ENCODE measurements at places on chromosomes 7 and 10. TPM values are rescaled to one million over a fixed set of nuclear protein-coding genes. Genes with fewer than 3 reads are reported as not detected.

The LEP gene
- total RNA-seq = not detected

The WNT8B gene
- total RNA-seq = not detected

The OR6V1 gene
- not detected for total RNA-seq

The PIK3CG gene
- not detected for total RNA-seq

The CAV1 gene
- 938 TPM for total RNA-seq

The GSTO2 gene
- 10.7 TPM for total RNA-seq

The DPCD gene
- 38.4 TPM for total RNA-seq

The PTPRN2 gene
- total RNA-seq = 0.33 TPM

The MMP21 gene
- total RNA-seq = not detected

DNA sequence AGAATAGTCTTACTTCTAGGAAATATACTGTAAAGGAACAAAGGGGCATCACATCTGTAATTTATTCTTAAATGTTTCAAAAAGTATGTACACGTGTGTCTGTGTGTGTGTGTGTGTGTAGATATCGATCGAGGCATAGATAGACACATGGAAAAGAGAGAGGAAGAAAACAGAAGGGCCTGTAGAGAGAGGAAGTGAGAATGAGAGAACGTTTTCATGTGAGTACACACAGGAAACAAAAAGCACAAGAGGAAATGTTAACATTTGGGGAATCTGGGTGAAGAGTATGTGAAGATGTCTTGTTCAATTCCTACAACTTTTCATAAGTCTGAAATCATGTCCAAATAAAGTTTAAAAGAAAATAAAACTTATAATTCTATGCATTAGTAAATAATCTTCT, 286.5 kb upstream of the SORCS1 start:
- no peaks in the 10 kb centered on the region for H3K27me3 ChIP-seq
- no peak overlapping the region for H3K4me3 ChIP-seq
- DNase-seq = no peak
- H3K27ac ChIP-seq = no peak overlapping the region

DNA sequence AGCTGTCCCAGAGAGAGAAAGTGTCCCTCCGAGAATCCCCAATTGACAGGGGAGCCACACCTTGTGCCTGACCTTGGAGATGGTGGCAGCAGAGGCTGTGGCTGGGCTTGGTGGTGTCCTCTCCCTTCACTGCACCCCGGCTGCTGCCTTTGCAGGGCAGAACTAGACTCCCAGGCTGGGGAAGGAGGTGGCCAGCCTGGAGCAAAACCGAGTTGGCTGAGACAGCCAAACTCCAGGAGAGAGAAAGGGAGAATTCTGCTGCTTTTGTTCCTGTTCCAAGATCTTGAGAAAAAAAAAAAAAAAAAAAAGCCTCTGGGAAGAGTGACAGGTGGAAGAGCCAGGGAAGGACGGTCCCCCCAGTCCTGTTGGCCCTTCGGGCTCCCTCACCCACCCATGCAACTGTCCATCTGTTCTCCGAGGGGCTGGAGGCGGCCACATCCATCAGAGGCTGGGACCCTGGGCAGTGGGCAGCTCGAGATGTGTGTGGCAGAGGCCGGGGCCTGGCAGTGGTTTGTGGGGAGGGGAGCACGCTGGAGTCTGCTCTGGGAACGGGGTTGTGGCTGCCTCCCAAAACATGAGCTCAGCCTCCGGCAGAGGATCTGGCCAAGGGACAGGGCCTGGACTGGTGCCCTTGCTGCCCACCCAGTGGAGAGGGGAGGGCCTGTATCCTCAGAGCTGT, 35.5 kb downstream of the CLIP2 start:
- H3K4me1 ChIP-seq = peaks cover 5% of the 10 kb centered on the region
- H3K27ac ChIP-seq = no peak overlapping the region
- H3K27me3 ChIP-seq = no peaks in the 10 kb centered on the region
- H3K36me3 ChIP-seq = peaks cover 14% of the 10 kb centered on the region
- no peak for DNase-seq

DNA sequence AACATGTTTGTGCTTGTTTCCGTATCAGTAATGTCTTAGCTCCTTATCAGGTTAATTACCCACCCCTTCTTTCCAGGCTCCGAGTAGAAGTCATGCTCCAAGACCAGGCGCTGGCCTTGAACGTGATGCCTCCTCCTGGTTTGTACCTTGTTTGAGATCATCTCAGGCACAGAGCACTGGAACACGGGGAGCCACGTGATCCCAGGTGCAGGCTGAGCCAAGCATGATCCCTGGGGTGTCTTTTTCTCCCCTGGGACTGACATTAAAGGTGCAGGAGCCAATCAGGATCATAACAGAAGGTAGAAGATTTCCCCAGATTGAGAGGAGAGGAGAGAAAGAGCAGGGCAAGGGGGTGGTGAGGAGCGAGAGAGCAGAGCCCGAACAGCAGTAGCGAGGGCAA, 626.1 kb upstream of the GALNT17 start:
- H3K4me3 ChIP-seq = no peak overlapping the region
- no peak overlapping the region for H3K27ac ChIP-seq
- no peaks in the 10 kb centered on the region for H3K27me3 ChIP-seq
- no peak for DNase-seq
- no peaks in the 10 kb centered on the region for H3K4me1 ChIP-seq

- H3K4me3 ChIP-seq = peak overlapping the region; percentile 29
- peaks cover 57% of the 10 kb centered on the region for H3K4me1 ChIP-seq
- peak overlapping the region; percentile 78 for H3K27ac ChIP-seq
- H3K36me3 ChIP-seq = peaks cover 57% of the 10 kb centered on the region
- DNase-seq = no peak
Observed at GRCh38 chr10:88901984-88902789, 22.1 kb downstream of the STAMBPL1 start.

DNA sequence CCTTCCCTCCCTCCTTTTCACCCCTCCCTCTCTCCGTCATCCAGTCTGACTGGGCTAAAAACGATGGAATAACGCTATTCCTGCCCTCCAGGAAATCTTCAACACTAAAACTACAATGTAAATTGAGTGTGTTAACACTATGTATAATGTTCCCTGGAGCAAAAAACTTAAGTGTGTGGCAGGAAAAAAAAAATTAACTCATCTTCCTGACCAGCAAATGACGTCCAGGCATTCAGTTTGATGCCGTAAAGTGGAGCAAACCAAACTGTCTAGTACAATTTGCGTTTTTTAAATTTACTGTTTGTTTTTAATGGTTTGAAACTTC, 545 bp upstream of the MTPN start:
- DNase-seq = no peak
- no peaks in the 10 kb centered on the region for H3K27me3 ChIP-seq
- H3K27ac ChIP-seq = peak overlapping the region; percentile 89
- H3K36me3 ChIP-seq = peaks cover 16% of the 10 kb centered on the region
- H3K4me1 ChIP-seq = peaks cover 74% of the 10 kb centered on the region

- peaks cover 4% of the 10 kb centered on the region for H3K27me3 ChIP-seq
- H3K4me3 ChIP-seq = no peak overlapping the region
- H3K36me3 ChIP-seq = no peaks in the 10 kb centered on the region
Observed at GRCh38 chr10:45053569-45054100, 52.9 kb downstream of the ZNF22 start.

DNA sequence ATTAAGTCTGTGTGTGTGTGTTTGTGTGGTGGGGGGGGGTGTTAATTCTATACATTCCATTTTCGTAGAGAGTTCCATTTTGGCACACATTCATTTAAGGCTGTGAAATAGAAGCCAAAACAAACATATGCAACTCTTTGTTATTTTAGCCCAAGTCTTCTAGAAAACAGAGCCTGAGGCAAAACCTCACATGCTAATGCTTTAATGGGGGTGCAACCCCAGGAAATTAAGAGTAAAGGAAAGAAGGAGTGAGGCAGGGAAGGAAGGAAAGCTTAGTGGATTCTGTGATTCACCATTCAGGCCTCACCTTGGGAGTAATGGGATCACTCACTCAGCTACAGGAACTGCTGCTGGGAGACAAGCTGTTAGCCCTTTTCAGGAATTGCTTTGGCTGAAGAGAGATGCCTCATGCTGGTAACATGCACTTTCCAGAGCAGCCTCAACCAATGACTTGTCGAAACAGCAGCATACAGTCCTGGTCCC, 73.0 kb upstream of the CTTNBP2 start:
- H3K4me1 ChIP-seq = no peaks in the 10 kb centered on the region
- H3K4me3 ChIP-seq = no peak overlapping the region
- no peaks in the 10 kb centered on the region for H3K27me3 ChIP-seq
- no peak overlapping the region for H3K27ac ChIP-seq
- H3K36me3 ChIP-seq = no peaks in the 10 kb centered on the region

DNA sequence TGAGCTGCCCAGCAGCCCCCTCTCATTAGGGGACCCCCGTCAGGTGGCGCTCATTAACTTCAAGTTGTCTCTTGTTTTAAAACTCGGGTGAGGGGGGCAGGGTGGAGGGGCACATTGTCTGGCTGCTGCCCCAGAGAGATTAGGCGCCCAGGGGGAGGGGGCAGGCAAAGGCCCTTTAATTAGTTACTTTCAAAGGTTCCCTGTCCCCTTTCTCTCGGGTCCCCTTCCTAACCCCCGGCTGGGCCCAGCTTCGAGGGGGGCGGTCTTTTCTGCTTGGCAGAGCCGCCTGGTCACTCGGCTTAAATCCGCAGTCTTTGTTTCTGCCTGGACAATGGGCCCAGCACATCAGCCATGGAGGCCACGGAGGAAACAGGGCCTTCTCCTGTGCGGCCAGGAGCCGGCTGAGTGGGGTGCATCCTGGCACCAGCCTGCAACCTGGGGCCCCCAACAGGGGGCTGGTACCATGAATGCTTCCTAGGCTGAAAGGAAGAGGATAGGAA, 38.9 kb upstream of the SLF2 start:
- no peaks in the 10 kb centered on the region for H3K36me3 ChIP-seq
- no peak for DNase-seq
- no peak overlapping the region for H3K4me3 ChIP-seq
- H3K27ac ChIP-seq = no peak overlapping the region
- peaks cover 8% of the 10 kb centered on the region for H3K27me3 ChIP-seq

DNA sequence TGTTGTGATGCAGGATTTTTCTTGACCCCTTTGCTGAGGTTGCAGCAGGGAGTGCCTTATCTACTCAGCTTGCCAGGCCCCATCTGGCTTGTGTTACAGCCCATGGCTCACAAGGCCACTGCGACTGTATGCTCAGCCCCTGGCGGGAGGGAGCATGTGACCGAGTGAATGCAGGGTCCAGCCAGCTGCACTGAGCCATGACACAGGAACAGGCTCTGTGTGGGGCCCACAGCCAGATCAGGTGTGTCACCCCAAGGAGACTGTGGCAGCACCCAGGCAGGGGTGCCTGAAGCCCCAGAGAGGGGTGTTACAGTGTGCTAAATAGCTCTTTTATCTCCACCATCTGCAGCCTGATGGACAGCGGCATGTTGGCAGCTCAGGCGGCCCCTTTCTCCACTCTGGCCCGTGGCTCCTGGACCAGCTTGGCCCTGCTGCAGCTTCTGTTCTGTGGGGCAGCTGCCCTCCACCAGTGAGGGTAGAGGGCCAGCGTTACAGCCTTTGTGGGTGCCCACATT, 2.6 kb upstream of the PCBD1 start:
- no peak for DNase-seq
- H3K4me1 ChIP-seq = peaks cover 24% of the 10 kb centered on the region
- H3K27me3 ChIP-seq = peaks cover 15% of the 10 kb centered on the region
- no peak overlapping the region for H3K4me3 ChIP-seq
- H3K36me3 ChIP-seq = peaks cover 5% of the 10 kb centered on the region

DNA sequence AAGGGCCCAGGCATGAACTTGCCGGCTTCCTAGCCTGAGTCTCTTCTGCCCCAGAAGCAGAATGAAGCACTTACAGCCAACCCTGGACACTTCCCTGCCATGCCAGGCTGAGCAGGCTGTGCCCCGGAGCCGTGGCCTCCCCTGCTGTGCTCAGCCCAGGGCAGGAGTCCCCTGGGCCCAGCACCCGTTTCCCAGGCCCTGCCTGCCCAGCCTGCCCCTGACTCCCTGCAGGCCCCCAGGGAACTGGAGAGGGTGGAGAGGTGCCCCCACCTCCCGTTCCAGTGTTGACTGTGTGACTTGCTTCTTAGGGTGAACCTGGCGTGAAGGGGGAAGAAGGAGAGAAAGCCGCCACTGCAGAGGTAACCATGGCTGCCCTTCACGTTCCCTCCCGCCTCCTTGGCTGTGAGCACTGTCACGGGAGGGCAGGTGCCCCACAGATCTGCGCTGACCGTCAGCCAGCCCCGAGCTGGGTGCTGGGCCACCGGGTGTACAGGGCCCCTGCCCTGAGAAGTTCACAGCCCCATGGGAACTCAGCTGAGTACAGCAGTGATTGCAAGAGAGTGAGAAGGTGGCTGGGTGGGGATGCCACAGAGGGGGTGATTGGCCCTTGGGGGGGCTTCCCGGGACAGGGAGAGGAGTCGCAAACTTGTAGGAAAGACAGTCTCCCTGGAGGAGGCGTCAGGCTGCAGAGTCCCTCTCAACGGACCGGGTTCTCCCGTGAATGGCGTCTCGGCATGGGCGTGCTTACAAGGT, 75.9 kb downstream of the MYL10 start:
- H3K4me1 ChIP-seq = no peaks in the 10 kb centered on the region
- DNase-seq = no peak
- H3K4me3 ChIP-seq = no peak overlapping the region
- peaks cover 28% of the 10 kb centered on the region for H3K27me3 ChIP-seq
- no peak overlapping the region for H3K27ac ChIP-seq

GRCh38 chr7:91752102-91752501, 128.4 kb downstream of the MTERF1 start:
- no peak overlapping the region for H3K27ac ChIP-seq
- DNase-seq = no peak

GRCh38 chr10:126646110-126646509, 24.4 kb downstream of the C10orf90 start:
- no peak overlapping the region for H3K4me3 ChIP-seq
- no peak for DNase-seq
- H3K36me3 ChIP-seq = no peaks in the 10 kb centered on the region
- H3K27me3 ChIP-seq = peaks cover 14% of the 10 kb centered on the region

DNA sequence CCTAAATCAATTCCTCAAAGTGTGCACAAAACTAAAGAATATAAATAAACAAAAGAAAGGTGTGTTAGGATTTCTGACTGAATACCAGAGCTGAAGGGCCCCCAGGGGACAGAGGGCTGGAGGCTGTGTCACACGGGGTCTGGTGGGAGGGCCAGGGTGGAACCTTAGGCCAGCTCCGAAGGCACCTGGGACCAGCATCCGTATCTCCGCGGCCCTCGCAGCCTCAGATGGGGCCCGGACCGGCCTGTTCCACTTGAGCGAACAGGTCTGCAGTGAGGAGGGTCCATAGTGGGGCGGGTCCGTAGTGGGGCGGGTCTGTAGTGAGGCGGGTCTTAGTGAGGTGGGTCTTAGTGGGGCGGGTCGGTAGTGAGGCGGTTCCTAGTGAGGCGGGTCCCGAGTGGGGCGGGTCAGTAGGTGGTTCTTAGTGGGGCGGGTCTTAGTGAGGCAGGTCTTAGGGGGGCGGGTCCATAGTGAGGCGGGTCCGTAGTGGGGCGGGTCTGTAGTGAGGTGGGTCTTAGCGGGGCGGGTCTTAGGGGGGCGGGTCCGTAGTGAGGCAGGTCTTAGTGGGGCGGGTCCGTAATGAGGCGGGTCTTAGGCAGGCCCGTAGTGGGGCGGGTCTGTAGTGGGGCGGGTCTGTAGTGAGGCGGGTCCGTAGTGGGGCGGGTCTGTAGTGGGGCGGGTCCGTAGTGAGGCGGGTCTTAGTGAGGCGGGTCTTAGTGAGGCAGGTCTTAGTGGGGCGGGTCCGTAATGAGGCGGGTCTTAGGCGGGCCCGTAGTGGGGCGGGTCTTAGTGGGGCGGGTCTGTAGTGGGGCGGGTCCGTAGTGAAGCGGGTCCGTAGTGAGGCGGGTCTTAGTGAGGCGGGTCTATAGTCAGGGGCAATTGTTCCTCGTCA, 15.1 kb downstream of the GPR146 start:
- no peaks in the 10 kb centered on the region for H3K36me3 ChIP-seq
- H3K27ac ChIP-seq = no peak overlapping the region
- H3K4me1 ChIP-seq = no peaks in the 10 kb centered on the region
- H3K4me3 ChIP-seq = no peak overlapping the region
- peaks cover 2% of the 10 kb centered on the region for H3K27me3 ChIP-seq
- no peak for DNase-seq

Data from HFFc6 (cell line).